ENCODE measurements at places on chromosomes 12 and 14. TPM values are rescaled to one million over a fixed set of nuclear protein-coding genes. Genes with fewer than 3 reads are reported as not detected.

CATSPERB gene
- not detected for total RNA-seq

TTC7B gene
- 21.7 TPM for total RNA-seq

TMEM263 gene
- total RNA-seq, result 31.8 TPM

CCDC38 gene
- 0.07 TPM for total RNA-seq

NYNRIN gene
- 0.16 TPM for total RNA-seq

PLEKHD1 gene
- total RNA-seq, result not detected

NRXN3 gene
- total RNA-seq, result 1.1 TPM

ATXN2 gene
- total RNA-seq, result 37.2 TPM

C12orf75 gene
- total RNA-seq, result 123 TPM

SYNE3 gene
- total RNA-seq, result 0.18 TPM

ARMH4 gene
- total RNA-seq, result 0.30 TPM

TPPP2 gene
- total RNA-seq, result not detected

PAH gene
- total RNA-seq, result not detected

SLC39A5 gene
- not detected for total RNA-seq

FOXN4 gene
- total RNA-seq, result not detected

RASSF8 gene
- 9.8 TPM for total RNA-seq

PLEKHH1 gene
- total RNA-seq, result 3.5 TPM

SMAGP gene
- total RNA-seq, result 22.2 TPM

ZFHX2 gene
- 1.2 TPM for total RNA-seq

CKAP4 gene
- total RNA-seq, result 86.0 TPM

ZDHHC22 gene
- 0.11 TPM for total RNA-seq

LRP1-AS gene
- total RNA-seq, result not detected

LBHD2 gene
- total RNA-seq, result not detected

RNF31 gene
- total RNA-seq, result 18.9 TPM

TRPV4 gene
- total RNA-seq, result 0.08 TPM

OLR1 gene
- total RNA-seq, result 1.1 TPM

IL23A gene
- total RNA-seq, result 0.74 TPM

OR6C65 gene
- not detected for total RNA-seq

BCL2L14 gene
- total RNA-seq, result not detected

KLRG1 gene
- total RNA-seq, result 1.8 TPM

CRIP1 gene
- total RNA-seq, result 1,748 TPM

PDE3A gene
- 3.9 TPM for total RNA-seq

SMOC1 gene
- total RNA-seq, result 19.5 TPM

MAX gene
- total RNA-seq, result 62.3 TPM

SERPINA9 gene
- not detected for total RNA-seq

STON2 gene
- total RNA-seq, result 0.91 TPM
